IMR-90 (cell line): ENCODE measurements at places on chromosomes 6 and 20.
A peak's percentile ranks its signal among the peaks of the same experiment; 100 is the strongest.

- DNase-seq, result no peak
Measured at GRCh38 chr20:50515471-50516106, 5.4 kb downstream of the PTPN1 start.

DNA sequence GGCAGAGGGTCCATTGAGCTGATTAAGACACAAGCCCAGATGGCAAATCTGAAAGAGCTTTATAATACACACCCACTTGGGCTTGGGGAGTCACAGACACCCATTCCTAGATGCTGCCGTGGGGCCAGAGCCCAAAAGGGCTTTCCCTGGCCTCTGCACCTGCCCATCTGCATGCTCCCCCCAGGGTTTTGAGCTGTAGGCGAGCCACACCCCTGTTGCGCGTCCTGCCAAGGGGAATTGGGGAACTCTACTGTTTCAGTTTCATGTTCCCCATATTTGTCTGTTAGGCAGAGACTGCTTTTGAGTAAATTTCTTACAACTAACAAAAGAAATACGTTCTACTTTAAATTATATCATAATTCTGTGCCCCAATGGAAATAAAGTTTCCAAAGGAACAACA, 52.9 kb upstream of the FNDC1 start:
- DNase-seq, result no peak

DNA sequence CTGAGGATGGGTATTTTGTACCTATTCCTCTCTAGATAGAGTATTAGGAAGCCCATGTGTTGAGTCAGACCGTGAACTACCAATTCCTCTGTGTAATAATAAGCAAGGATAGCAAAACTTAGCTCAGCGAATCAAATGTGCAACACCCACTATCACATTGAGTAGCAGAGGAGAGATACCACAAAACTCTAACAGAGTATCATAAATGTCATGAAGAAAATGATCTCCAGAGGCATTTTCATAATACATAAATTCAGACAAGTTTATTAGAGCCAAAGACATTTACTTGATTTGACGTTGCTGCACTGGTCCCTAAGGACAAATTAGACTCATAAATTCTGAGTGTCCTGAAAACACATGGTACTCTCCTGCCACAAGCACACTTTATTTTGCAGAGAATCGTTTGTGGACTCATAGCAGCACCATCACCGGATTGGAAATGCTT, 245.2 kb downstream of the HAO1 start:
- DNase-seq, result no peak

- no peak for DNase-seq
Measured at GRCh38 chr6:106283481-106283880, 42.1 kb downstream of the ATG5 start.

- no peak for DNase-seq
Measured at GRCh38 chr6:38617856-38618255, 21.9 kb downstream of the BTBD9 start.

GRCh38 chr6:137264311-137265075, 45.3 kb upstream of the IFNGR1 start:
- no peak for DNase-seq

- peak; percentile 59 for DNase-seq
Measured at GRCh38 chr20:50136822-50137599, 16.5 kb downstream of the PEDS1 start.

DNA sequence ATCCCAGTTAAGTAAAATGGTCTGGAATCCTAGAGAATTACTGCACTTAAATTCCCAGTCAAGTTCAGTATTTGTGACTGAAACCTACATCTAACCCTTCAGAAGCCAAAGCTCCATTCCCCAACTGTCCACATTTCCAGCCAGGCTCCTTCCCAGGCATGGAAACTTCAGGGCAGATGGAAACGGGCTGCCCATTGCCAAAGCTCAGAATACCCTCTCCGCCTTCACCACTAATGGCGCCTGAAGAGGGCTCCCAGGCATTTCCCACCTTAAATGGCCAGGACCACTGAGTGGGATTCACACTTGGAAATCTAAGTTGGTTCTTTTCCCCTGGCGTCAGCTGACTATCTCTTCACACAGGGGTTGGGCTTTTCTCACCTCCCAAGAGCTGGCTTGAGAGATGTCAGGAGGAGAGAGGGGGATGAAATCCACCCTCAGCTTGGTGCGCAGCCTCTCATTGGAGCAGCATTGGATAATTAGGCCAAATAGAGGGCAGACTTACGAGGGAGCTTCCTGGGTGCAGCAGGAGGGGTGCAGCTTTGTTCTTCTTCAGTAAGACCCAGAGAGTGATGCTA, 82.9 kb downstream of the ANKRD60 start:
- no peak for DNase-seq

- no peak for DNase-seq
Measured at GRCh38 chr6:159761129-159761872, 544 bp upstream of the ACAT2 start.

GRCh38 chr6:56193846-56194245, 53.5 kb downstream of the COL21A1 start:
- no peak for DNase-seq

DNA sequence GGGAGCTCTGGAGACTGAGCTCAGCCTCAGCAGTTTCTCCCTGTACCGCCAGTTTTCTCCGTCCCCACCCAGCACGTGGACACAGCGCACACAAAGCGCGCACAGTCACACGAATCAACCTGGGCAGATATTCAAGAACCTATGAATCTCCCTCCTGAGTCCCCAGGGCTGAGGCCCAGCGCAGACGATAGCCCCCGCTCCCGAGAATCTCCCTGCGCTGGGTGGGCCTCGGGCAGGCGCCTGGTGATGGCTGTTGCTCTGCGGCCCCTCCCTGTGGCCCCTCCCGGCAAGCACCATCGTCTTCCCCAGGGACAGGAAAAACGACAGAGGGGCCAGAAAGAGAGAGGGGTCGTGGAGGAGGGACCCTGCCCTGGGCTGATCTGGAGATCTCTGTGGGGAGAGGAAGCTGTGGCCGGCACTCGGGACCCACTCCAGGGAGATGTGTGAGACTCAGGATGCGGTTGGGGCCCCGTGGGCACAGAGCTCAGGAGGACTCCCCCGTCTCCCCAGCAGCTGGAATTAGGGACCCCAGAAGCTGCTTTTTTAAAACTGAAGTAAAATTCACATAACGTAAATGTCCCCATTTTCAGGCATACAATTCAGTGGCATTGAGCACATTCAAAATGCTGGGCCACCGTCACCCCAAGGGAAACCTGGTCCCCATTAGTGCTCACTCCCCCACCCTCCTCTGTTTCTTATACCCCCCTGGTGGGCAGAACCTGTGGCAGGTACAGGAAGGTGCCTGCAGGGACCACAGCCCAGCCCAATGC, 330.8 kb downstream of the TAF4 start:
- no peak for DNase-seq

GRCh38 chr6:3053231-3053508, 15.1 kb upstream of the RIPK1 start:
- DNase-seq, result no peak

- DNase-seq, result no peak
Measured at GRCh38 chr20:59182401-59183044, 18.9 kb downstream of the ZNF831 start.

GRCh38 chr20:1784586-1784985, 110.6 kb upstream of the SIRPA start:
- no peak for DNase-seq

GRCh38 chr6:26211963-26212362, 124.7 kb downstream of the HFE start:
- DNase-seq, result no peak

- DNase-seq, result no peak
Measured at GRCh38 chr6:144536079-144536478, 250.9 kb downstream of the UTRN start.

GRCh38 chr20:924639-925038, 8.5 kb upstream of the ANGPT4 start:
- no peak for DNase-seq

DNA sequence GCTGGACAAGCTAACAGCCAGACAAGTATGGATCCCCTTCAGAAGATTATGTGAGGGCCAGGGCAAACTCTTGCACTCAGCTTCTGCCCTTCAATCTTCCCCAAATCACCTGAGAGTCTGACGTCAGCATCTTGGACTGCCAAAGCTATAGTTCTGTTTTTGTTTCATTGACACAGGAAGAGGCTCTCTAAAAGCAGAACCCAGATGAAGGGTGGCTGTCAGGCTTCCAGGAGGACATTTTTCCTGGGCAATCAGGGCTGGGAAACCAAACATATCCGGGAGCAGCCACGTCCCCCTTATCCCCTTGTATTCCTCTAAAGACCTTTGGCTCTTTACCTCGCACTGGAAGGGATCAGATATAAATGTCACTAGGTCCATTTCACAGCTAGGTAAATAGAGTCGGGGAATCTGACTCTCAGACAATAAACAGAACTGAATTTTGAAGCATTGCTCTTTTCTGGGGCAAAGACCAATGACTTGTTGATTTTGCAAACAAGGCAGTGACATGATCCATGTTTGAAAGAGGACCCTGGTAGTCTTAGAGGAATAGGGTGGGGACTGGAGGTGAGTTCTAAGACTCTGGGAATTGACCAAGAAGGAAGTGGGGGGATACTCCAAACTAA, 13.3 kb downstream of the MAFB start:
- DNase-seq, result no peak

DNA sequence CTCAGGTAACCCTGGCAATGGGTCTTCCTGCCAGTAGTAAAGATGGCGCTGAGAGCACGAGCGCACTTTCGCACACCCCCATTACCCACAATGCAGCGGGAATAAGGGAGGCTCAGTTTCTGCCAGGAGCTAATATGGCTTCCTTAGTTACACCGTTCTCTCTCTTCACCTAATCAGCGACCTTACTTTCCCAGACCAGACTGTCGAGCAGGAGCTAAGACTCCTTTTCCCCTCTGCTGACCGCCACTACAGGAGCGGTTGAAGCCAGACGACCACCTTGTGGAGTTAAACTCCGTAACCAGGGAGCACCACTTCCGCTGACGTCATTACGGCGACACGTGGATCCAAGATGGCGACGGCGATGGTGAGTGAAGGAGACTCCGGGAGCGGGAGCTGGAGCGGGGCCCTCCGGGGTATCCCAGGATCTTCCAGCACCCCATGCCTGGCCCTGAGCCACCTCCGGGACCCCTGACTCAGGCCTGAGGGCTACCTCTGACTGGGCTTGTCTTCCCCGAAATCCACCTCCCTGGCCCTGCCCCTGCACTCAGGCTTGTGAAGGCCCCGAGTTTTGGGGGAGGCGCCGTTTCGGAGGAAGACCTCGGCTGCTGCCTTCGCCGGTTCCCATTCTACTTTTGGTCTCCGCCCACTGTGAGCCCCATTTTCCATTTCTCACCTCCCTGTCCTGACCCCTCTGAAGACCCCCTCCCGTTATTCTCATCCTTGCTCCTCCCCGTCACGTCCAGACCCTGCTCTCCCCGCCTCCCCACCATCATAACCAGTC, at the start of gene TM9SF4:
Gene TM9SF4 (plus strand): TSS at position 323 of the 781 bp plus-strand sequence. CDS start 27 bp downstream, at position 350.
- peak; percentile 94 for DNase-seq

DNA sequence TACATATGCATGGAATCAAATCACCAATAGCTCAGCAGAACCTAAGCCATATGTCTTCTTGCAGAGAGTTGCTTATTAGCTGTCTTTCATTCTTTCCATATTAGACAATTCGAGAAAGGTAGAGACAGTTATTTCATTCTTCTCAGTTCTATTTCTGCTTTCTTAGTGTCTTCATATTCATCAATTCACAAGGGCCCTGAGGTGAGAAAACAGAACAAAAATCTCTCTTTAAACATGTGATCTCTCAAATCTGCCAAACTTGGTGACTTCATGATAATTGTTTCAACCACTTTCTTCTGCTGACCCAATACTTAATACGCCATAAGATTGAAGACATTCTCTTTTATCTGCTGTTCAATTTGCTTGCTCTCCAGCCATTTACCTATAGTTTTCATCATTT, 229.7 kb upstream of the MARCKS start:
- no peak for DNase-seq

DNA sequence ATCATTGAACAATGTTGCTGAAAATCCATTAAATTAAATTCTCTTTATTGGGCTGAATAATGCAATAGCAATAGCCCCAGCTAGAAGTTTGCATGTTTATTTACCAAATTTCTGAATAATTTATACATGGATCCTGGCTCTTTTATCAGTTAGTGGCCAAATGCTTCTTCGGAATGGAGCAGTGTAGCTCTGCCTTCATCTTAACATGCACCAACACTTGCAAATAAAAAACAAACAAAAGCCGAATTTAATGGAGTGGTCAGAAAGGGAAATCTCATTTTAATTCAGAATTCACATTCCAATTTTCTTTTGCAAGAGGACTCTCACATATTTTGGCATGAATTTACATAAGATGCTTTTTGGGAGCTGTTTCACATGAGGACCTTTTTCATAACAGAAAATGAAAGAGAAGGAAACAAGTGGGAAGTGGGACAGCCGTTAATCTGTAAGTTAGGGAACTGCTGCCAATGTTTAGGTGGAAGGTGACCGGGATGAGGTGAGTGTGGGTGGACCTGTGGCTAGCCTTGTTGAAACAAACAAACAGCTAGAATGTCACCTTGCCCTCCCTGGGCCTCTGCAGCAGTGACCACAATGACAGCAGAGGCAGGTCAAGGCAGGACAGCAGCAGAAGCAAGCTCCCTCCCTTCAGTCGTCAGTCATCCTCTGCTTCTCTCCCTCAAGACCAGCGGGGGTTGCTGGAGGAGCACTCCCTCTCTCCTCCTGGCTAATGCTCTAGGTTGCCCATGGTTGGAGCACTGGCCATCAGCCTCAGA, 73.2 kb downstream of the INSM1 start:
- DNase-seq, result no peak

GRCh38 chr6:4608361-4609115, 167.7 kb upstream of the CDYL start:
- DNase-seq, result no peak

- peak; percentile 72 for DNase-seq
Measured at GRCh38 chr6:136085370-136086115, 164.6 kb downstream of the MTFR2 start.

DNA sequence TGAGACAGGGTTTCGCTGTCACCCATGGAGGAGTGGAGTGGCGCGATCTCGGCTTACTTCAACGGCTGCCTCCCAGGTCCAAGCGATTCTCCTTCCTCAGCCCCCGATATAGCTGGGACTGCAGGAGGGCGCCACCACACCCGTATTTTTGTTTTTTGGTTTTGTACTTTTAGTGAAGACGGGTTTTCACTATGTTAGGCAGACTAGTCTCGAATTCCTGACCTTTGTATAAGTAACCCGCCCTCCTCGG, 115.4 kb upstream of the BTN3A2 start:
- no peak for DNase-seq

GRCh38 chr6:2763876-2764540, 1.2 kb upstream of the WRNIP1 start:
- DNase-seq, result no peak

DNA sequence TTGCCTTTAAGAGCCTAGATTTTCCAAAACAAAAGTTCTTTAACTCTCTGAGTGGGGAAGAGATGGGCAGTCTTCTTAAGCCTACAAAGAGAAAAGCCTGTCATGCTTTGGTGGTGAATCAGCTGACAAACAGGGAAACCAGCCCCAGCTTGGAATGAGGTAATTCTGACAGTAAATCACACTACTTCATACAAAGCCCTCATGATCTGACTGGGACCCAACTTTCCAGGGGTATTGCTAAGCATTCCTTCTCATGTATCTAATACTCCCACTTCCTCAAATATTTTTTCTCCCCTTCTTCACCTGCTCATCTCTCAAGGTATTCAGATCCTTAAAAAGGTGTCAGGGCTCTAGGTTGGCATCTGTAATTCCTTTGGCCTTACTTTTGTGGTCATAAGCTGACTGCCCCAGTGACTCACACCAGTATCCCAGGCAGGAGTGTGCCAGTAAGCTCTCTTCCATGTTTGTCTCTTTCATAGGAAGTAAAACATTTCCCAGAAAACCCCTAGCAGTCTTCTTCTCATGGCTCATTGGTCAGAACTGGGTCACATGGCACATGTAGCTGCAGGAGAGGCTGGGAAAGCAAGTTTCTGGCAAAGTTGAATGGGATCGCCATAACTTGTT, 15.0 kb upstream of the TBC1D22B start:
- peak; percentile 99 for DNase-seq

- DNase-seq, result peak; percentile 59
Measured at GRCh38 chr6:44430326-44430725, 42.8 kb downstream of the CDC5L start.
